ENCODE measurements at places on chromosomes 2 and 18.

DNA sequence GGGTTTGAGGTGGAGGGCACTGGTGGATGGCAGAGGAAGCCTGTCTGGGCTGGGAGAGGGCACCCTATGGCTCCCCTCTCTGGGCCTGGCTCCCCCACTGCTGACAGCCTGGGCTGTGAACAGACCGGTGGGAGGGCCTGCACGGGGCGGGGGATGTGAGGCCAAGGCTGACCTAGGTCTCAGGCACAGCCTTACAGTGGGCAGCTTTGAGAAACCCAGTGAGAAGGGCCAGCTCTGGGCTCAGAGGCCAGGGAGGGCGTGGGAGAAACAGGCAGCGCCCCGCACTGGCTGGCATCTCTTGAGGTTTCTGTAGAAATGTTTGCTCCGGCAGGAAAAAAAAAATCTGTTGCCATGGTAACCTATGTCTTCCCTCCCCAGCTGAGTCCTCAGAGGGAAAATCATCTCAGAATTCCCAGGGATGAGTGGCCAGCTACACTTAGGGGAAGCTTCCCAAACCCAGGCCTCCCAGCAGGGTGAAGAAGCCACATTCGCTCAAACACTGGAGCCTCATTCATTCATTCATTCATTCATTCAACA, 71.7 kb upstream of the TAF1B start:
- peak; percentile 79 for DNase-seq

DNA sequence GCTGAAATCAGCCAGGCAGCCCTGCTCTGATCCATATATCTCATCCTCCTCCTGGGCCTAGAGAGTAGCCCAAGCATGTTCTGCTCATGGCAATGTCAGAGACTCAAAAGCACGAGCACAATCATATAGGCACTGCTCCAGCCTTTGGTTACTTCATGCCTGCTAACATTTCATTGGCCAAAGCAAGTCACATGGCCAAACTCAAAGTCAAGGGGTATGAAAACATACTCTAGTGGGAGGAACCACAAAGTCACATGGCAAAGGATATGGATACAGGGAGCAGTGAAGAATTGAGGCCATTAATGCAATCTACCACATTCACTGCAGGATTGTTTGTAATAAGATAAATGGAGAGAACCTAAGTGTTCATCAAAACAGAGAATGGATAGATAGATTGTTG, 87.8 kb upstream of the SPATS2L start:
- no peak for DNase-seq

- DNase-seq: no peak
Measured at GRCh38 chr18:50569930-50570329, 10.0 kb downstream of the MAPK4 start.

GRCh38 chr2:70855667-70856066, 20.1 kb upstream of the CD207 start:
- no peak for DNase-seq

- DNase-seq: peak; percentile 47
Measured at GRCh38 chr2:197121756-197122385, 188.7 kb downstream of the ANKRD44 start.

- DNase-seq: no peak
Measured at GRCh38 chr2:27214941-27215340, 2.2 kb upstream of the CAD start.

DNA sequence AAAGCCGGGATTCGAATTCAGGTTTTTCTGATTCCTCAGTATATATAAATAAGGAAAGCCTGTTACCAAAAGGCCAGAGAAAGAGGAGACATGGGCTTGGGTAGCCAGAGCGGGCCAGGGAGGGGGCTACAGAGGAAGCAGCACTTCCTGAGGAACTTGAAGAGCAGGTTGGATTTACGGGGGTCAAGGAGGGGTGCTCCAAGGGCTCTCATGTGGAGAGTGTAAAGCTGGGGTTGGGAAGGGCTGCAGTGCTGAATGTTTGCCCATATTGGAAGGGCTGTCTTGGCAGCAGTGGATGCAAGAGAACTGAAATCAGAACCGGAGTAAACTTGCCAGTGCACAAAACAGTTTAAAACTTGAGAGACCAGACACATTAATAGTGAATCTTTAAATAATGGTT, 511.5 kb downstream of the CNTNAP5 start:
- DNase-seq: no peak

DNA sequence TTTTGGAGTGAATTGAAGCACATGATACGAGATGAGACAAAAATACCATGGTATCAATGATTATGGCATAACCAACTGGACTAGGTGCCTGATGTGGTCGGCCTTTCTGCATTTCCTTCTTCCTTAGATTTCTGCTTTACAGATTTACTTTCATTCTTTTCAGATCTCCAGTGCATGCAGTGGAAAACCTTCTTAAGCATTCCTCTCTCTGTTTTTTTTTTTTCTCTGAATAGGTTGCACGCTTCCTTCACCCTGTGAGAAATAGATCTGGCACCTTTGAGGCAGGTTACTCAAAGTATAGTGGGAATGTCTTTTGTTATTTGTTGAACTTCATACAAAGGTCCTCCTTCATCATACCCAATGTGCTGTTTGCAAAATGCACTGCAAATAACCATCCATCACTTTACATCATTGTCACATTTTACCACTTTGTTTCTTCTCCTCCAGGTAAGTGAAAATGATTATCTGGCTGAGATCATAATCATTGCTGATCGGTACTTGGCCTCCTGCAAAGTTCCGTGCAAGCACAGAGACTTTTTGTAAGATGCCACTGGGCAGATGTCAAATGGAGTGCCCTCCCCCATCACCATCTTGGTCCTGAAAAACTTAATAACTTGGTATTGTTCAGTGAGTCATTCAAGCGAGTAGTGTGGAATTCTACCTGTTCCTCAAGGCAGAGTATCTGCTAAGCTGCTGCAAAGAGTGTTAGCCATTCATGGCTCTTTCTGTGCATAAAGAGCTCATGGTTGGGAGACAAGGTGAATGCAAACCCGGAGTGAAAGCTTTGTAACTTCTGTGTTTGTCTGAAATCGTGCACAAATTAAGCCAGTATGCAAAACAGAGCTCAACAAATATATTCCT, 30.0 kb upstream of the KLHL14 start:
- DNase-seq: no peak

DNA sequence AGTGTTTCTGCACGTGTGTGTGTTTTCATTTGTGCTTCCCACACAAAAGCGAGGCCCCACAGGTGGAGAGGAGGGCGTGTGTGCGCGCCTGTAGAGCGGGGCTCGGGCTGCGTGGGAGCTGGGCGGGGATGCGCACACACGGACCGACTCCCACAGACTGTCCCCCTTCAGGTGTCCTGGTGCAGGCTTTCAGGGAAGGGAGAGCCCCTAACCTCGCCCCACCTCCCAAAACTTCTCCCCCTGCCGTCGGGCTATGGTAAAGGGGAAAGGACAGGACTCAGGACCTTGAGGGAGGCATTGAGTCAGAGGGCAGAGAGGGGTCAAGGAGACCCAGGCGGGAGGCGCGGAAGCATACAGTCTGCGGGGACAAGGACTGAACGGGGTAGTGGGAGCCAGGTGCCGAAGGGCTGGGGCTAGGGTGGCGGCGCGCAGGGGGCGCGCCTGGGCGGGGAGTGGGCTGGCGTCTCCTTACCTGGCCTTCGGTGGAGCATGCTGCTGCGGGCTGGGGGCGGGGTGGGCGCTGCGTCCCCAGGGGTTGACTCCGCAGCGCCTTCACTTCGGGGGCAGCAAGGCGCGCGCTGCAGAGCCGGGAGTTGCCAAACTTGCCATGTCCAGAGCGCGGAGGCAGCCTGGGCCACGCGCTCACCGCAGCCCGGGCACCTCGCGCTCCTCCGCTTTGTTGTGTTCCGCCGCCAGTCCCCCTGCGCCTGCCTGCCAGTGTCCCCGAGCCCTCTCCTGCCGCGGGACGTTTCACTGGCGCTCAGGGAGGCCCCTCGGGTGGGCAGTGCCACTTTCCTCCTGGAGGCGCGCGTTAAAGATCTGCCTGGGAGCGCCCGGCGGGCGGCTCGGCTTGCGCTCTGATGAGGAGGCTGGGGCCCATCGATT, 302.0 kb downstream of the NCKAP5 start:
- no peak for DNase-seq

DNA sequence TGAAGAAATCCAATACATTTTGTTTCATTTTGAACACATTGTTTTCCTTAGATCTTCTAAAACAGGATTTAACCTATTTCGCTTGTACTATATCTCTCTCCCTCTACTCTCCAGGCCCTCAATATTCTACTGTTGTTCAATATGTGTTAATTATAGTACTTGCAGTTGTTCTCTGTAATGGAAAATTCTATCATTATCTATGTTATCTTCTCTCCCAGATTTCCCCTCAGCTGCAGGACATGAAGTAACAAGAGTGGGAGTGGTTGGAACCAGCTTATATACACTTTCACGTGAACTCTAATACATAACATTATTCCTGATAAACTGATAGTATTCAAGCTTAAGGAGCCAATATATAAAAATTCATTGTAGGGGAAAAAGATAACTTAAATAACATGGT, 7.0 kb upstream of the STRN start:
- peak; percentile 14 for DNase-seq

GRCh38 chr18:31710826-31711225, 26.4 kb upstream of the B4GALT6 start:
- no peak for DNase-seq

- DNase-seq: peak; percentile 25
Measured at GRCh38 chr2:149562324-149562723, 25.3 kb downstream of the MMADHC start.

DNA sequence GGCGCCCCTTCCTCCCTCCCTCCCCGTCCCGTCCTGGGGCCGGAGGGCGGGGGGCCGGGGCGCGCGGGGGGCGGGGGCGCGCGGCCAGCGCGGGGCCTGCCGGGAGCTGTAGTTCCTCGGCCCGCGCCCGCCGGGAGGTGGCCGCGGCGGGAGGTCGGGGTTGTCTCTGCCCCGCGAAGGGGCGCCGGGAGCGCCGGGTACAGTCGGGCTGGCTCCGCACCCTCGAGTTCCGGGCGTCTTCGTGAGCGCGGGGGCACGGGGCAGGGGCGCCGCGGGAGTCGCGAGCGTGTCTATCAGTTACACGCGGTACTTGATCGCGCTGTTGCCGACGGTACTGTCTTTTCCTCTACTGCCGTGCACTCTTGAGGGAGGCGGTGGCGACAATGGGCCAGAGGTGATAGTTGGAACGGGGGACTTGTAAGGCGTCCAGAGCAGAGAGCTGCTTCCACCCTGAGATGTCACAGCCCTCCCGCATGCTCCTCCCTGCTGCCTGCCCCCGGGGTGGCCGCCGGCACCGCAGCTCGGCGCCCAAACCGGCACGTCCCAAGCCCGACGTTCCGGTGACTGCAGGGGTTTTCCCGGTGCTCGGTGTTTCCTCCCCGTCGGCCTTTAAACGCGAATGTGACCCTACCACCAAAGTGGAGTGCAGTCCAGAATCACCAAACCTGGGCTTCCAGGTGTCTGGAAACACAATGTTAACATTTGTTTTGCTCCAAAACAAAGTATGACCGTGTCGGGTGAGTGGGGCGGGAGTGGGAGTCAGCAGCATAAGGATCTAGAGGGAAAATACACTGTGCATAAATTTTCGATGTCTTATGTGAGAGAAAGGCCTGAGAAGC, at the start of gene PRKD3:
Gene PRKD3, minus strand, starts transcription at position 48 of the 839 bp plus-strand sequence. CDS start 8,309 bp downstream, outside the sequence.
- DNase-seq: peak; percentile 42

- no peak for DNase-seq
Measured at GRCh38 chr18:10032331-10033015, 118.7 kb downstream of the VAPA start.

GRCh38 chr2:74168739-74169138, 9.9 kb downstream of the MOB1A start:
- no peak for DNase-seq

DNA sequence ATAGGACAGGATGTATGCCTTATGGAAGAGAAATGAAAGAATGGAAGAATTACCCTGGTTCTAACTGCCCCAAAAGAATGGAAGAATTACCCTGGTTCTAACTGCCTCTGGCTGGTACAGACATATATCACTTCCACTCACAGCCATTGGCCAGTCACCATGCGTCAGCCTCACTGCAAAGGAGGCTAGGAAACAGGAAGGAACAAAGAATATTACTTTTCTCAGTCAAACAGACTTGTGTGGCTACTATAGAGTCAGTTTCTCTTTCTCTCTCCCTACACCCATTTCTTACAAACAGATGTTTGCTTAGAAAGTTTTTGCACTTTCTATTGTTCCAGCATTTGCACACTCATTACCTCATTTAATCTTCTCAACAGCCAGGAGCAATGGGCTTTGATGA, 1111.1 kb upstream of the KLHL29 start:
- DNase-seq: no peak

DNA sequence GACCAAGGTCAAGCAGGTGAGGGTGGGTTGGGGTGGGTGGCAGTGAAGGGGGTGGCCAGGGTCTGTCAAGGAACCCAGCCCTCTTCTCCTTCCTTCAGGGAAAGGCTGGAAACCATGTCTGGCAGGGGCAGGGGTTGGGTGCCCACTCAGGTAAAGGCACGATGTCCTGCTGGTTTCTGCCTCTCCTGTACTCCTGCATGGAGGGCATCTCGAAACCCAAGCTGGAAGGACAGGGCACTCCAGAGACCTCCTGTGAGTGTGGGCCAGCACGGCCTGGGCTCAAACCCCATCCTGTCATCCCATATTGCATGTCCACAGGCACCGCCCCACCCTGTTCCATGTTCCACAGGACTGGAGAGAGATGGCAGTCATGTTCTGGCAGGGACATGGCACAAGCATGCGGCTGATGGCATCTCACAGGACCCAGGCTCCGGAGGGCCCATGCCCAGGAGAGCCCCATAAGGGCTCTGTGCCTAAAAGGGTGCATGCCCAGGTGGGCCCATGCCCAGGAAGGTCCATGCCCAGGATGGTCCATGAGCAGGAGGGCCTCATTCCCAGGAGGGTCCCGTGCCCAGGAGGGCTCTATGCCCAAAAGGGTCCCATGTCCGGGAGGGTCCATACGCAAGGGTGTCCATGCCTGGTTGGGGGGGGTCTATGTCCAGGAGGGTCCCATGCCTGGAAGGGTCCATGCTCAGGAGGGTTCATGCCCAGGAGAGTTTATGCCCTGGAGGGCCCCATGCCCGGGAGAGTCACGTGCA, 6.4 kb downstream of the GPR35 start:
- DNase-seq: no peak

DNA sequence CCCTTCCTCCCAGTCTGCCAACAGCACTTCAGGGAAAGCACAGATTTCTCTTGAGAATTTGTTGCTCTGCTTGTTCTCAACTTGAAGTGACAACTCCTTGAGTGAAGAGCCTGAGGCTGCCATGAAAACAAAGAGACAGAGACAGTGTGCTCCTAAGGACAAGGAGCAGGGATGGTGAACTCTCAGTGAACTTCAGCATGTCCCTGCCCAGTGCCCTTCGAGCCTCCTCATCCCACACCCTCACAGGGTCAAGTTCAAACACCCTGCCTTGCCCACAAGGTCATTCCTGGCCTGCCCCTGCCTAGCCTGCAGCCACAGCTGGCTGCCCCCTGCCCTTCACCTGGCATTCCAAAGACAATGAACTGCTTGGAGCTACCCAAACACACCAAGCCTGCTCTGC, 343.5 kb upstream of the KLHL29 start:
- DNase-seq: no peak

DNA sequence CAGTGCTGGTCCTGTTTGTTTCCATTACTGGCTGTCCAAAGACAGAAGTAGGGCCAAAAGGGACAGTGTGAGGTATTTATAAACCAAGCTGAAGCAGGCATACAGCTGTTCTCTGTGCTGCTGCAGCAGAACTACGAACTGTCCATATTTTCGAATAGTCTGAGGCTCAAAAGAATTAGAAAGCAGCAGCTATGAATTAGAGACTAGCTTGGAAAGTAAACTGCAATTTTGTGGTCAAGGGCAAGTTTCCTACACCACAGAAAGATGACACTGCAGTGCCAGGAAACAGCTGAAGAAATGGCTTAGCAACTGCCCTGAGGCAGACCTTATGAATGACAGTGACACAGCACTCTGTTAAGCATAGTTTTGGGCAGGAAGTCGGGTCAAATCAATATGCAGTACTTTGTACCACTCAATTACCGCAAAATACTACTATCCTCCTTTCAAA, 125.3 kb downstream of the TMEM131 start:
- peak; percentile 63 for DNase-seq

- no peak for DNase-seq
Measured at GRCh38 chr2:111936881-111937280, 38.5 kb downstream of the MERTK start.
